ENCODE measurements at places on chromosomes 12 and 14.

DNA sequence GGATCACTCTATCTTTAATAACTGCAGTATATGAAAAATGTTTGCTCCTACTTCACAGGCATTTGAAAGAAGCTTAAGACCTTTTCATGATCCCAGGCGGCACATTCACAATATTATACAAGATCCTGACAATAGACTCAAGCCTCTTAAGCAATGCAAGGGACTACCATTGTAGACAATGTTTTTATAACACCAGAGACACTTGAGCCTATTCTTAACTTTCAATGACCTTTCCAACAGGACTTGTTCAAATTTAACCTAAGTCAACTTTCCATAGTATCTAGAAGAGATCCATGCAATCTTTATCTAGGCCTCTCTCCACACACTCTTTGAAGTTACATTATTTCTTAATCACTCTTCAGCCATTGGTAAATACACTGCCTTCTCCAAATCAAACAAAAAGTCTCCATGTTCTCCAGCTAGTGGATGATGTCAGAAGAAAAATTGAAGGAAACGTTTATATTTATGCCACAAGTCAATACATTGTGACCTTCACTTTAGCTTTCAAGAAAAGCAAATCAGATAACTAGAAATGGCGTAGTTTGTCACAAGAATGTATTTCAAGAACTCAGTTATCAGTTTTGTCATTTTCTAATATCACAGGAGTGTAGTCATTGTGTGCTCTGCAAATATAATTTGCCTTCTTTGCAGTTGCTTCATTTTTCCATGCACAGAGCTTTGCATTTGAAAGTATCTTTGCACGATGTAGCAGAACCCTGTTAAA, 41.2 kb downstream of the PHLDA1 start:
- DNase-seq = no peak

- DNase-seq = no peak
These were observed 142.3 kb downstream of the DICER1 start for GRCh38 chr14:95015046-95015445.

- DNase-seq = no peak
These were observed 62.2 kb downstream of the PPP1R36 start for GRCh38 chr14:64612021-64612380.

GRCh38 chr12:93168751-93169150, 209.0 kb upstream of the NUDT4 start:
- no peak for DNase-seq

GRCh38 chr14:91019673-91020072, 40.8 kb downstream of the RPS6KA5 start:
- no peak for DNase-seq

DNA sequence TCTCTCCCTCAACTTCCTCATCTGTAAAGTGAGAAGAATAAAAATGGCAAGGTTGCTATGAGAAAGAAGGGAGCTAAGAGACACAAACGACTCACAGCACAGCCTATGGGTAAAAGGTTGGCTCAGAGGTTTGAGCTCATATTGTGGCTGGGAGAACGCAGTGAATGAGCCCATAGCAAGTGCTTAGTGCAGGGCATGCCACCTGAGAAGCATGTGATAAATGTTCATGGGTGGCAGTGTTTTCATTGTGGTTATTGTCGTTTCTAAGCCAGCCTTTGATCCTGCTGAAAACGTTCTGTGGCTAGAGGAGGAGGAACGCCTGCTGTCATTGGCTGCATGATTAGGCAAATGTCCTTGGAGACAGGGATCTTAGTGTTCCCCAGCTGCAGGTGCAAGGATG, 150.4 kb downstream of the KSR2 start:
- no peak for DNase-seq

DNA sequence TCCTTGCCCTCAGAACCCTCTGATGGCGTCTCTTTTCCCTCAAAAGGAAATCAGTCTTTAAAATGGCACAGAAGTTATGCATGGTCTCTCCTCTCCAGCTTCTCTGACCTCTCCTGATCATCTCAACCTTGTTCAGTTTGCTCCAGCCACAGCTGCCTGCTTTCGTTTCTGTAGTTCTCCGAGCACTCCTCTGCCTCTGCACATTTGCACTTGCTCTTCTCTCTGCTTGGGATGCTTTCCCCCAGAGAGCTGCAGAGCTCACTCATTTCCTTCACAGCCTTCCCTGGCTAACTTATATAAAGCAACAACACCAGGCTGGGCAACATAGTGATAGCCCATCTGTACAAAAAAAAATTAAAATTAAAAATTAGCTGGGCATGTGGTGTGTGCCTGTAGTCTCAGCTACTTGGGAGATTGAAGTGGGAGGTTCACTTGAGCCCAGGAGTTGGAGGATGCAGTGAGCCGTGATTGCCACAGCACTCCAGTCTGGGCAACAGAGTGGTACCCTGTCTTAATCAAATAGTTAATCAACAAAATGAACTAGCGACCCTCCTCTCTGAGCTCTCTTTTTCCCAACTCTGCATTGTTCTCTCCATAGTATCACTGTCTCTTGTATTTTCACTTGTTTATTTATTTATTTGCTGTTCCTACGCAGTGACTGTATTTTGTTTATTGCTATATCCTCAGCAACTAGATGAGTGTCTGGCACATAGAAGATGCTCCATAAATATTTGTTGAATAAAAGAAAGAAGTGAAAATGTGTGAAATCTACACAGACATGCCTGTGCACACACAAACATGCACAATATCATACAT, 37.7 kb downstream of the PPFIBP1 start:
- DNase-seq = no peak

- no peak for DNase-seq
These were observed at the start of gene ZDHHC22 for GRCh38 chr14:77141214-77142004. Gene ZDHHC22 (minus strand): TSS chr14:77141791. CDS start chr14:77139738, 2,053 bp downstream.

Data from NB4 (cell line).